Colonic mucosa (tissue), 4 donors: ENCODE measurements at places on chromosomes 2 and 18. TPM values are rescaled to one million over a fixed set of nuclear protein-coding genes. Genes with fewer than 3 reads are reported as not detected.
A peak's percentile ranks its signal among the peaks of the same experiment; 100 is the strongest.

DNA sequence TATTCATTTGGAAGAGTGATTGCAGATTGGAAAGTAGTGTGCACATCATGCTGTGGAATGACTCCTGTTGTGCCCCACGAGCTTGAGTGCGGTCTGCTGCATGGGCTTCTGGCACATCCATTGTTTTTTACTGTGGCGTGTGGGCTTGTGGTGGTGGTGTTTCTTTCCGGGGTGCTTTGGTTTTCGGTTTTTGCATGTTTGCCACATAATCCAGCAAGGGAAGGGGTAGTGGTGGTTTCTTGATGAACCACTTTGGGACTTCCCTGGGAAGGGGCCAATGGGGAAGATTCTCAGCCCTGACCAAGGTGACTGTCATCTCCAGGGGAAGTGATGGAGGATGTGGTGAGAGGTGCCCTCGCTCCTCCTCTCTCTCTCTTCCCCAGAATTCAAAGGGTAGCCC, 57.0 kb downstream of the COA5 start:
- DNase-seq: no peak

DNA sequence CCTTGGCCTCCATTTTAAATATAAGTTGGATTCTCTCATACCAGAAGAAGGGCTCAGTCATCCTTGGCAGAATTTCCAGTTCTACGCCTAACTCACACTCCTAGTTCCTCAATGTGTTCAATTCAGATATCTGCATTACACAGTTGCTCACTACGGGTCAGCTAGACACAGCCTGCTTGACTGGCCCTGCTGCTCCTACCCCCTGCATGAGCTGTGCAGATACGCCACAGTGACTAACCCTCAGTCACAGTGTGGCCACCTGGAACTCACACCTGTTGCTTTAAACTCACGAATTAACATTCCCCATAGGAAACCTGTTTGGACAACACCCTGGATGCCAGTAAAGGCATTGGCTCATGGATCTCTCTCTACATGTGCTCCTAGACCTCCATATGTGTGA, 429.6 kb downstream of the NCKAP5 start:
- no peak for DNase-seq

- DNase-seq: no peak
Measured at GRCh38 chr18:24539866-24540617, 79.6 kb downstream of the HRH4 start.

DNA sequence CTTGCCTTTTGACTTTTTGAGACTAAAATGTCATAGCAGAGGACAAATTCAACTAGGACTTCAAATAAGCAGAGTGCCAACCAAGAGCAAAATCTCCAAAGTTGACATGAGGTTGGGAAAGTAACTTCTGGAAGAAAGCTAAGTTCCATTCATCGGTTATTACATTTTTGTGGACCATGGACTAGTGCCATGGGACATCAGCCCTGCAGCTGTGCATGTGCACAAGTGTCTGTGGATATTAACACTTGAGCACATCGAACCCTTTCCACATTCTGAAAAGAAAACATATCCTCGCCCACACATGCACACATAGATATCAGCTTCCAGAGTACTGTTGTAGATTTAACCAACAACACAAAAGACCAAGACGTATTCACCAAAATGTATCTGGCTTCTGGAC, 262.6 kb downstream of the NYAP2 start:
- DNase-seq: no peak

DNA sequence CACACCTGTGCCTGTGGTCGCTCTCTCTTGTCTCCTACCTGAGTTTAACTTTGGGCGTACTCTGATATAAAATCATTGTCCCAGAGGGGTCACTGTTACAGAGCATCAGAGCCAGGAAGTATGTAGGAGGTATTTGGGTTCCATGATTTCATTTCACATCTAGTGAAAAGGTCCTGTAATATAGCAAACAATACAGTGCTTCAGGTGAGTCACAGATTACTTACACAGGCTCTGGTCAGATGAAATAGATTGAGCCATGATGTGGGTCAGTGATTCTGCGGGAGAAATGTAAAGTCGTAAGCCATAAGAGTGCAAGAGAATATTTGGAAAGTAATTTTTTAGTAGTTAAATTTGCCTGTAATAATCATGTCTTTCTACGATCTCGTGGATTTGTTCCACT, 70.2 kb downstream of the SOCS6 start:
- DNase-seq: no peak

- DNase-seq: no peak
Measured at GRCh38 chr2:217701622-217702021, 301.2 kb downstream of the TNS1 start.

- no peak for DNase-seq
Measured at GRCh38 chr2:136195226-136195625, 77.3 kb upstream of the CXCR4 start.

DNA sequence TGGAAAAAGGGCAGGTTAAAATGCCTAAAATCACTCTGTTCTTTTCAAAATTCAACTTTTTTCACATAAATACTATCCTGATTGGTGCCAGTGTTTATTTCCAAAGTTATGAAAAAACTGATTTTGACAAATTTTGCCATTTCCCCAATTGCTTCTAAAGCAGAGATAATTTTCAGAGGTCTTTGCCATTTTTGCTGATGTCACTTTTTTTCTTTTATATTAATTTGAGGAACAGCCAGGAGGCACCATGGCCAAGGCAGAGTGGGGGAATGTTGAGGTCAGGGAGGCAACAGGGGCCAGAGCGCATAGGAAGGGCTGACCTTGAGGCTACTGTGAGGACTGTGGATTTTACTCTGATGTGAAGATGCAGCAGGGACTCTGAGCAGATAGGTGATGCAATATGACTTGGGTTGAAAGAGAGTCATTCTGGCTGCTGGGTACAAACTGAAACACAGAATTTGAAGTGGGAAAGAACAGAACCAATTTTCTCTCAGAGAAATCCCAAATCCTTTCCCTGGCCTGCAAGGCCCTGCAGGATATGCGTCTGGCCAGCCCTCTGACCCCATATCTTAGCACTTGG, 75.1 kb upstream of the LDAH start:
- DNase-seq: no peak

GRCh38 chr18:45951016-45951714, 16.0 kb downstream of the EPG5 start:
- no peak for DNase-seq

DNA sequence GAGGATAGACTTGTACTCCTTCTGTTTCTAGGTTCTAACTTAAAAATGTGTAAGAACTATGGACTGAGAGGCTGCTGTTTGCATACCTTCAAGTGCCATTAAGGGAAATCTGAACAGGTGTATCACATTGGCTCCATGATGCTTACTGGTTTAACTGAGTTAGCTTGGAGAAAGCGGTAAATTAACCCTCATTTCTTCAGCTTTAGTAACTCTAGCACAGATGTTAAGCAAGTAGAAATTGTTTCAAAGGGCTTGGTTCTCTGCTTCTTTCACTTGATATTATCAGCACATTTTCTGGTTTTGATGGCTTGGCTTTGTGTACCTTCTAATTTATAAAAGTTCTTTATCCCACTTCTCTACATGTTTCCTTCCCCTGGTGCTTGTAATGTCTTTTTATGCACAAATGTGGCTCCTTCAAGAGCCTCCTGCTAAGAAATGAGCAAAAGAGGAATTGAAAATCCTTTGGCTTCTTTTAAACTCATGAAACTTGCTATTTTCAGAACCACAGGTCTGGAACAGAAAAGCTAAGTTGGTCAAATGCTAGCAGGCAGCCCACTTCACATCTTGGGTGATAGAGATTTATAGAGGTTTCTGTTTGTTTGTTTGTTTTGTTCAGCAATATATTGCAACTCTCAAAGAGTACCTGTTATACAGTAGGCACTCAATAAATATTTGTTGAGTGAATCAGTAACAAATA, 249.9 kb upstream of the THUMPD2 start:
- no peak for DNase-seq

DNA sequence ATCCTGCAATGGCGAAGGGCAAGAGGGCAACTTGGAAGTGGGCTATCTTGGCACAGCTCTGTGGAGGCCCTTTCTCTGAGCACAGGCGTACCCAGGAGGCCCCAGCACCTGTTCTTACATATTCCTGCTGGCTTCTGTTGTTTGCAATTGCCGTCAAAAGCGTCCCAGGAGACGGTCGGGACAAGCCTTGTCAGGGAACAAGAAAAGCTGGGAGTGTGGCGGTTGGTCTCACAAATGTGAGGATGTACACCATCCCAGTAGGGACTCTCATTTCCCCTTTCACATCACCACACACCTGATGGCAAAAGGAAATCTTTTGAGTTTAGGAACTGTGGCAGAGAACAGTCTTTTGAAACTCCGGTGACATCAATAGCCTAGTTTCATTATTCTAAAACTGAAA, 94.7 kb upstream of the EFEMP1 start:
- no peak for DNase-seq

- DNase-seq: no peak
Measured at GRCh38 chr2:158998551-158999248, 30.3 kb downstream of the TANC1 start.

GRCh38 chr2:165193178-165193777, 10.6 kb downstream of the SCN3A start:
- DNase-seq: no peak

GRCh38 chr2:105803773-105804172, 59.1 kb downstream of the NCK2 start:
- no peak for DNase-seq

DNA sequence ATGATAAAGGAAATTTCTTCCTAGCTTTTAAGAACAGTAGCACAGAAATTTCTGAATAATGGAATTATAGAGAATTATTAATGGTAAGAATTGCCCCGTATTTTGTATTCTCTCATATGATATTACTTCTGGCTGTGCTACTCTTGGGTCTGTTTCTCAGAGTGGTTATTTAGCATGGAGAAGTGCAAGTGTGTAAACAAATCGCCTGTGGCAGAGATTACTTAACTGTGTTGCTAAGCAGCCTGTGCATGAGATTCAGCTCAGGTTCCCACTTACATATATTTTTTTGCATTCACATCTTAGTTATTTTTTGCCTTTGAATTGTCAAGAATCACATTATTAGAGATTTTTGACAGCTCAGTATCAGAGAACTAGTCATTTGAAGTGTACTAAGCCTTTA, 80.1 kb upstream of the NFATC1 start:
- no peak for DNase-seq

- no peak for DNase-seq
Measured at GRCh38 chr2:3403587-3404334, 24.3 kb downstream of the TRAPPC12 start.

GRCh38 chr2:183063083-183063482, 15.5 kb upstream of the DUSP19 start:
- no peak for DNase-seq

DNA sequence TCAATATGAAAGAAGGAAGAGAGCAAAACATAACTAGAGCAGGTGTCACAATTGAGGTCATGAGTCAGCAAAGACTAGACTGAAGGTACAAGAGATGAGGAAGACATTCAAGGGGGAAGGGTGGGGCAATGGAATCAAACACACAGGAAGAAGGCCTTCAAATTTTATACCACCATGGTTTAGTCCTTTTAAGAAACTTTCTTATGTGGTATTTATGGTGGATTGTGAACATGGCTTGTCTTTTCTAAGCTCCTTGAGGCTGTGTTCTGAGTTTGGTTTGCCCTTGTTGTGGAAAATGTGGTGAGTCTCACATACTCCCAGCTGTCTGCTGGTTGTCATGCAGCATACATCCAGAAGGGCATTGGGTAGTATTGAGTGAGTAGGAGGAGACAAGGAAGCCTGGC, 62.1 kb downstream of the NABP1 start:
- DNase-seq: no peak

GRCh38 chr18:75863696-75864095, 436.2 kb upstream of the SMIM21 start:
- no peak for DNase-seq

GRCh38 chr18:903701-904100, 970 bp upstream of the ADCYAP1 start:
- peak; percentile 33 for DNase-seq

- DNase-seq: no peak
Measured at GRCh38 chr2:9991221-9991620, 39.7 kb downstream of the GRHL1 start.

GRCh38 chr2:207617011-207617671, 8.1 kb downstream of the METTL21A start:
- DNase-seq: no peak

GRCh38 chr2:71191570-71191943, 35.3 kb downstream of the PAIP2B start:
- no peak for DNase-seq

DNA sequence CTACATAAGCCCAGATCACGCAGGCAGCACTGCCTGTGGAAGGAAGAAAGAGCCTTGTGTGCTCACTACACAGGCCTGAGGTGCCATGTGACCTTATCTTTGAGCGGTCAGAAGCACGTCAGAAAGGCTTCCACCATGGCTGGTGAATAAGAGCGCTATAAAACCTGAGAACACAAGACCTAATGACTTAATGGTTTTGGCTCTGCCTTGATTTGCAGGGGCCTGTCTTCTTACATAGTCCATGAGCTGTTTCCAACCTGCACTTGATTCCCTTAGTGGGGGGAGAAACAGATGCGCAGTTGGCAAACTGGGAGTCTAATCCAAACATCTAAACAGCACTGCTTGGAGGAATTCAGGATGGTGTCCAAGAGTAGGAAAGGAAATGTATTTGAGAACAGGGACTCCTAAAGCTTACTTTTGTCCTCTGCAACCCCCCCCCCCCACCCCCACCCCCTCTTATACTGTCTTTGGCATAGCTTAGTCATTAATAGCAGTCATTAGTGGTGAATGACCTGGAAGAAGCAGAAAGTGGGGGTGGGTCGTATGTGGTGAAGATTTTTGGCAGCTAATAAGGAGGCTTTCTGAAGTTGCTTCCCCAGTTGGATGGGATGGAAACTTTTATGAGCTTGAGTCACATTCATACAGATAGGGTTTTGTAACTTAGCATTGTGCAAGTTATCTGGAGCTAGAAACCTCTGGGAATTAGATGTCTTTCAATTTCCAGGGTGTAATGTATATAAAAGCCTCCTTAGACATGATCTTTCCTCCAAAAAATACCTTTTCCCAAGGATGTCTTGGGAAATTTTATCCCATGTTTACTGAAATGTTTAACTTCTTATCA, 454.1 kb downstream of the MEIS1 start:
- peak; percentile 21 for DNase-seq

FAM237A gene
- not detected for total RNA-seq

KLHL14 gene
- total RNA-seq: 0.08 TPM

ITGB6 gene
- 13.2 TPM for total RNA-seq

ZNF396 gene
- 3.2 TPM for total RNA-seq

CXCR1 gene
- total RNA-seq: not detected

LIMS4 gene
- 1.2 TPM for total RNA-seq

B3GNT7 gene
- 244 TPM for total RNA-seq

KCNIP3 gene
- total RNA-seq: 1.5 TPM

DAW1 gene
- total RNA-seq: not detected

TIGD1 gene
- 3.0 TPM for total RNA-seq
